ENCODE measurements at places on chromosomes 16 and 17.

DNA sequence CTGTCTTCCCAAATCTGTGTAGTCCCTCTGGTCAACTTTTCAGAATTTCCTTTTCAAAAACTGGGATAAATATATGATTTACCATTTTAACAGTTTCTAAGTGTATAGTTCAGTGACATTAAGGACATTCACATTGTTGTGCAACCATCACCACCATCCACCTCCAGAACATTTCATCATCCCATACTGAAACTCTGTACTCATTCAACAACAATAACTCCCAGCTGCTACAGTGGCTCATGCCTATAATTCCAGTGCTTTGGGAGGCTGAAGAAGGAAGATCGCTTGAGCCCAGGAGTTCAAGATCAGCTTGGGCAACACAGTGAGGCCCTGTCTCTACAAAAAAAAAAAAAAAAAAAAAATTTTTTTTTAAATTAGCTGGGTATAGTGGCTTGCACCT, 131.0 kb downstream of the AATF start:
- peak; percentile 59 for DNase-seq

DNA sequence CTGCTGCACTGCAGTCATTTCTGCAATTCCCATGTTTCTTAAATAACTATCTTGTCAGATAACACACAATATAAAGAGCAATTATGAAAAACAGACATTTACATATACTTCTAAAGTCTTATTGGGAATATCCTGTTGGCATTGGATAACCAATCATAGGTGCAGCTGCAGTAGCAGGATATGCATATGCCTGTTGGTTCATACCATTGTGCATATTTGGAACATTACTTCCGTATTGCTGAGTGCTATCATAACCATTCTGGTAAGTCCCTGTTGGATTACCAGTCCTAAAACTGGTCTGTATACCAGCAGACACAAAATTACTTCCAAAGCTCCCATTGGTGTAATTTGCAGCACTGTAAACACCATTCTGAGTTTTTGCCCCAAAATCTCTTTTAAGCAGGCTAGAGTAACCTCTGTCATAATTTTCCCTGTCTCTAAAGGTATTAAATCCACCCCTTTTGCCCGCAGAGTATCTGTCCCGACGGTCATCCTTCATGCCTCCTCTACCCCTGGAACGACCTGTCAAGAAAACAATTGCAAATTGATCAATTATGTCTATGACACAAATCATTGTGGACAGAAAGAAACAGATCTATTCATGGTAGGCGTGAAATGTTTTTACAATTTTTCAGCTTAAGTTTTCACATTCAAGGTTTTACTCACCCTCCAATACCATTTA, 3.1 kb upstream of the POLG2 start:
- no peak for DNase-seq

GRCh38 chr17:40551091-40551878, 14.0 kb downstream of the CCR7 start:
- DNase-seq: no peak

- DNase-seq: no peak
Observed at GRCh38 chr16:85187002-85187401, 74.7 kb upstream of the CIBAR2 start.

DNA sequence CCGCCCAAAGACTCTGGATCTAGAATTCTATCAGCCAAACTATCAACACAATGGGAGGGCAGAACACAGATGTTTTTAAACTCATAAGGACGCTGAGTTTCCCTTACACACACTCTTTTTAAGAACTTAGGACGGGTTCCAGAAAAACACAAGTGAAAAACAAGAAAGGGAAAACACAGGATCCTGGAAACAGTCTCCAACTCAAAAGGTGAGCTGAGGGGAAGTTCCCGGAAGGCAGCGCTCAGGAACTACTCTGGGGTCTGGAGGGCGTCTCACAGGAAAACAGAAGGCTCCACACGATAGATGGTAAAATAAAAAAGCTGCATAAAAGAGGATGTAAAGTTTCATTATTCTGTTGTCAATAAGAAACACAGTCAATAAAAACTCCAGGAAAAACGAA, 80.2 kb upstream of the DOC2B start:
- DNase-seq: no peak

- peak; percentile 45 for DNase-seq
Observed at GRCh38 chr16:81636298-81636993, 142.6 kb upstream of the PLCG2 start.

- no peak for DNase-seq
Observed at GRCh38 chr17:77735566-77736198, 222.8 kb upstream of the TNRC6C start.

- no peak for DNase-seq
Observed at GRCh38 chr16:30027588-30028437, 3.3 kb downstream of the TLCD3B start.

Data from inflammatory macrophage treated with lipopolysaccharide for 4 hours (primary cell).